ENCODE measurements at places on chromosomes 5 and 9.
A peak's percentile ranks its signal among the peaks of the same experiment; 100 is the strongest.

DNA sequence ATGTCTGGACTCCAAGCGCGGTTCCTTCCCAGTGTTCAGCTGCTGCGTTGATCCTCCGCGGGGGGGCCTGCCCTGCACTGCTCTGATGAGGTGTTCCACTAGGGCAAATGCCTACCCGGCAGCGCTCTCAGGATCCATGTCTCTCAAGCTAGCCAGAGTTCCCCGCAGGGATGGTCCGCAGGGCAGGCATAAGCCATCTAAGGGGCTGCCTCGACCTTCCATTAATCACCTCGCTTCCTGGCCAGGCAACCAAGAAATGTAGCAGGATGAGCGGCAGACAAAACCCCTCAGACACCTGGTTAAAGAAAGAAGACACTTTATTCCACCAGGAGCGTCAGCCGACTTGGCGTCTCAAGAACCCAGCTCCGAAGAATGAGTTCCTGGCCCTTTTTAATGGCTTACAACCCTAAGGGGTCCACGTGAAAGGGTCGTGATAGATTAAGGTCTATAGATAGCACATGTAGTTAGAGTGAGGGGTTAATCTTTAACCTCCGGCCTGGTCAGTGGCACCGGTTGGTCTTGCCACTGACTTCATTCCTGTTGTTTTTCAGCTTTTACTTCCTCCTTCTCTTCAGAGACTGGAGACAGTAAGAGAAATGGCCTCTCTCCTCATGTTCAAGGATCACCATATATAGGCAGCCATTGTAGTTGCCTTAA, 47.2 kb upstream of the COX7C start:
- DNase-seq, result no peak

GRCh38 chr5:104955479-104955878, 1392.9 kb upstream of the NUDT12 start:
- DNase-seq, result no peak

DNA sequence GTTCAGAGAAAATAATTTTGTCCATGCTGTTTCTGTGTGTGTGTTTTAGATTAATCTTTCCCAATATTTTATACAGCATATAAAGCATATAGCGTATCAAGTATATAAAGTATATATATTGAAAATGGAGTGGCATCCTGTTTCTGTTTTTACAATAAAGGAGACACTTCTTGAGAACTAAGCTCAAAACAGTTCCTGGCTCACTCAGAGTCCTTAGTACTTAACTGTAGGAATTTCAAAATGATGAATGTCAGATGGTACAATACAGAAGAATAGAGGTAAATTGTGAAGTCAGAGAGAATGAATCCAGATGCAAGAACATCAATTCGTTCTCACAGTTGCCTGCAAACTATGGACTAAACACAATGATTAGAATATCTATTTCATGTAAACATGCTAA, 68.7 kb upstream of the TAS2R1 start:
- DNase-seq, result no peak

- DNase-seq, result no peak
Observed at GRCh38 chr5:107404595-107405374, 266.0 kb downstream of the EFNA5 start.

DNA sequence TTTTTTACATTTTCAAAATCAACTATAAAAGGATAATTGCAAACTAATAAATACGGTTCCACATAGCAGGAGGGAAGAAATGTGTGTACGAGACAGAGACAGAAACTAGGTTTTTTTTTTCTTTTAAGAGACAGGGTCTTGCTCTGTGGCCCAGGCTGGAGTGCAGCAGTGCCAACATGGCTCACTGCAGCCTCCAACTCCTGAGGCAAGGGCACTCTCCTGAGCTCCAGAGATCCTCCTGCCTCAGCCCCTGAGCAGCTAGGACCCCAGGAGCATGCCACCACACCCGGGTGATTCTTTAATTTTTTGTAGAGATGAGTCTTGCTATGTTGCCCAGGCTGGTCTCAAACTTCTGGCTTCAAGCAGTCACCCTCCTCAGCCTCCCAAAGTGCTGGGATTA, 2.1 kb upstream of the OR2V1 start:
- peak; percentile 6 for DNase-seq
